ENCODE measurements at places on chromosomes 12 and 14.

DNA sequence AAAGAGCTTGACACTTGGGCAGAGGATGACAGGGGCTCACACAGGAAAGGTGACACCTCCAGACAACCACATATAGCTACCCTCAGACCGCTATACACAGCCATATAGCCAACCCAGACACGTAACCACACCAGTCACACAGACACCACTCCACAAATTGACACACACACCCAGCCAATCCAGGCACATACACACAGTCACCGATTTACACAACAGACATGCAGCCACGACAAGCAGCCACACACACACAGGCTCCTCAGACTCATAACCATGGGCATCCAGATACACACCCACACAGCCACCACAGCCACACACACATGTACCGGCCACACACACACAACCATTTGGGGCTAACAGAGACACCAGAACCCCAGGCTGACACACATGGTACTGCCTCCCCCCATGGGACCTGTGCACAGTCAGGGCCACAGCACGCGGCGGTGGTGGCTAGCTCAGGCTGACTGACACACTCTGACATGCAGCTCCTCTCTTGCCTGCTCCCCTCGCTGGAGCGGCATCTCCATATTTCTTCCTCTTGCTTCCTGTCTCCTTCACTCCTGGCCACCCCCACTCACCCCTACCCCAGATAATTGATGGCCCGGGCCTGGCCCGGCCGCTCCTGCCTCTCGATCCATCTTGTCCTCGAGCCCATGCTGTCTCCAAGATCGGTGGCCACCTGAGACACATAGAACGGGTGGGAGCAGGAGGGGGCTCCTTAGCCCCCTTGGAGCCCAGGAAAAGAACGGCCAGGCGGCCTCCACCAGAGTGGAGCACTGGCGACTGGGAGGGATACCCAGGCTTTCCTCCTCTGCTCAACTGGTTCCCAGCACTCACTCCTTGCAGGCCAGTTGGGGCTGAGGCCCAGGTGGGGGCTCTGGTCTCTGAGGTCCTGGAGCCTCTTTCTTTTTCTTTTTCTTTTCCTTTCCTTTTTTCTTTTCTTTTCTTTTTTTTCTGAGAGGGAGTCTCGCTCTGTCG, 6.0 kb upstream of the SHMT2 start:
- no peak for DNase-seq

DNA sequence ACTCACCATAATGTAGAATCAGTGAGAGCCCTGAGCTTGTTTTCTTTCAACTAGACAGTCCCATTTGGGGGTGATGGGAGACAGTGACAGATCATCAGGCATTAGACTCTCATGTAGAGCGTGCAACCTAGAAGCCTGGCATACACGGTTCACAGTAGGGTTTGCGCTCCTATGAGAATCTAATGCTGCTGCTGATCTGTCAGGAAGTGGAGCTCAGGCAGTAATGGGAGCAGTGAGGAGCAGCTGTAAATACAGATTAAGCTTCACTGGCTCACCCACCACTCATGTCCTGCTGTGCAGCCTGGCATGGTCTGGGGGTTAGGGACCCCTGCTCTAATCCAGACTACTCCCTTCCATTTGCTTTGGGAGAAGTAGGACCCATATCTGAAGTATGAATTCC, 55.6 kb downstream of the FNTB start:
- no peak for DNase-seq

DNA sequence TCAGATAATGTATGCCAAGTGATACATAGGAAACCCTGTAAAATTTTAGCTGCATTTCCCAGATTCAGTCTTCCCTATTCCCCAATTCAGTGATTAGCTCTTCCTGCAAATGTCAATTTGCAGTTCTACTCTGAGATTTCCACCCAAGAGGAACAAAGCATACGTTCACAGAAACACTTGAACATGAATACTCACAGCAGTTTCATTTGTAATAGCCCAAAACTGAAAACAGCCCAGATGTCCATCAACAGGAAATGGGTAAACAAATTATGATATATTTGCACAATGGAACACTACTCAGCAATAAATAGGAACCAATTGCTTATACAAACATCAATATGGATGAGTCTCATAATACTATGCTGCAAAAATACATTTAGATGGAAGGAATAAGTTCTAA, 194.2 kb downstream of the GXYLT1 start:
- DNase-seq: no peak

GRCh38 chr12:24561882-24562770, 386.8 kb downstream of the BCAT1 start:
- DNase-seq: no peak

GRCh38 chr12:52771088-52771487, 6.1 kb downstream of the KRT76 start:
- DNase-seq: no peak

All from SW 1271 (cell line).